Amniotic epithelial cell (primary cell): ENCODE measurements at places on chromosomes 1 and 21.

DNA sequence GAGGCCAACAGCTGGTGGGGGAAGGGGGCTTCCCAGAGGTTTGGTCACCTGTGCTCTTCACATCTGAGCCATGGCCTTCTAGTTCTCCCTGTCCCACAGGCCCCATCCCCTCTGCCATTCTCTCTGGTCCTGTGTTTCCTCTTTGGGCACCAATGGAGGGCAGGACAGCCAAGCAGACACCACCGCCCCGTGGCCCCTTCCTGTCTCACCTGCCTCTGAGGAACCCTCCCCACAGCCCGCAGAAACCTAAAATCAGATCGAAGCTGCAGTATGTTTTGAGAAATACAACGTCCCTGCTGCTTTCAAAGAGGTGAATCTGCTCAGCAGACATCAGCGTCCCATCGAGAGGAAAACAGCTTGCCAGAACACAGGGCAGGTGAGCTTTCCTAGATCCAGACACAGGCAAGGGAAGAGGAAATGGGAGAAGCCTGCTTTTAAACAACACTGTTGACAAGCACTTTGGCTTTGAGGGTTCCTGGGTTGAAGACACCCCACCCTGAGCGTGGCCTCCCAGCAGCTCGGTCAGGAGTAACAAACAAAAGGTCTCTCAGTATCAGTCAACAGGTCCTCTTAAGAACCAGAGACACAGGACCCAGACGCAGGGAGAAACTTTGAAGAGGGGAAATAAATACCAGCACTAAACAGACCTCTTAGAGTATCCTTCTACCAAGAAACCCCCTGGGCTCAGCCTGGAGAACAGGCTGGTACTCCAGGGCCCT, 2.3 kb downstream of the PANK4 start:
- no peak for DNase-seq

- no peak for DNase-seq
These were observed 88.0 kb downstream of the APP start for GRCh38 chr21:26082549-26082948.

DNA sequence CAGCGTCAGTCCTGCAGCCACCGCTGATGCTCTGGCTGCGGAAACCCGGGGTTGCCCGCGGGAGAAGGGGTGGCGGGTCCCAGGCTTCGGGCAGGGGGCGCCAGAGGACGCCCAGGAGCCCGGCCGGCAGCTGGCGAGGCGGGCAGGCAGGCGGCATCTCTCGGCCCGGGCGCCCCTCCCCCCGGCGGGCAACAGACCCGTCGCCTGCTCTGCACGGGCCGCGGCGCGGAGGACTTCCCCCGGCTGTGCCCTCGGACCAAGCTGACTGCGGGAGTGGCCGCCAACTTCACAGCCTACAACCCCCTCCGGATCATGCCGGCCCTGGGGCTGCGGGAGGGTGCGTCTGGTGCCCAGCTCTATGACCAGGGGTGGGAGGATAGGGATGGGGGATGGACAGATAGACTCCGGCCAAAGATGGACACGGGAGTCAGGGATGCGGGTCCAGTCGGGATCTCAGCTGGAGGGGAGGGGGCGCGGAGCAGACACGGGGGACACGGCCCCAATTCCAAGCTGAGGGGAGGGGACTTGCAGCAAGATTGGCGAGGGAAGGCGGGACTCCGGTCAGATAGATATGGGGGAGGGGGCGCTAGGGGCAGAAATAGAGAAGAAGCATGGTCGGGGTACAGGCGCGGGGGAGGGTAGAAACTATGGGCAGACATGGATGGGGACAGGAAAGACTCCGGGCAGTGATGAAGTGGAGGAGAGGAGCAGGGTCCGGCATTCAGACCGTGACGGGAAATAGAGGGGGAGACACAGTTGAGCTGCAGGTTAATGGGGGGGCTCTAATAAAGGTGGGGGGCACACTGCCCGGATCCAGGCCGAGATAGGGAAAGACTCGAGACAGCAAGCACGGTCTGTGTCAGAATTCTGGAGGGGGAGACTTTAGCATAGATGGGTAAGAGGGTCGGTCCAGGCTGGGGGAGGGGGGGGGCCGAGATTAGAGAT, 1.1 kb downstream of the ADGRB2 start:
- no peak for DNase-seq

DNA sequence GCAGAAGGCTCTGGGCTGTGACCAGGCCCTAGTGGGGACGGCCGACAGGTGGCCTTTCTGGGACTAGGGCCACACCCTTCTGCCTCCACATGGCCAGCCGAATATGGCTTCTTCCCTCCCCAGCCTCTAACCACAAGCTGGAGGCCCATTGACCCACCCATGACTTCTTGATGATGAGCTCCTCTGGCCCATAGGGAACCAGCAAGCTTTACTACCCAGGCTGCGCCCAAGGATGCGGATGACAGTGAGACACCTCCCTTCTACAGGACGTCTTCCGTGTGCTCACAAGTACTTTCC, 41.0 kb downstream of the LDLRAD2 start:
- DNase-seq: no peak

DNA sequence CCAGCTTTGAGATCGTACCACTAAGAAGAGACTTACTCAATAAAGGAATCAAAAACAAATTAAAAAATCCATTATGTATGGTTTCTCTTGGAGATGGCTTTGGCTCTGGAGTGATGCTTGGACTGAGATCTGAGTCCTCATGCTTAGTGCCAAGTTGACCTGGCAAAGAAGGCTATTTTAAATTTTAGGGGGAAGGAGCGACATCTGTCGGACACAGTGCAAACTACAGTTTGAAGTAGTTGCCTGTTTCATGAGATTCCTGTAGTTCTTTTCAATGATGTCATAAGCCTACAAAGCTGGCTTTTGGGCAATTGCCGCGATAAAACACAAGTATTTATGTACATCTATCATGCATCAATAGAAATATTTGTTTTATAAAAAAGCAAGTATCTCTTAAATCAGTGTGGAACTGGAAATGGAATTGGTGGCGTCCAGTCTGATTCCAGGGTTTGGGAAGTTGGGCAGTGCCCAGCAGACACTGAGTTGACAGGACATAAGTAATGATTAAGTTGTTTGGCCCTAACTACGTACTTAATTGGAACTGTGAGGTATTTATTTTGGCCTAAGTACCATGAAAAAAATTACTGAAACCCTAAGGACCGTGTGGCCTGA, 50.0 kb downstream of the TBCE start:
- DNase-seq: peak; percentile 83

DNA sequence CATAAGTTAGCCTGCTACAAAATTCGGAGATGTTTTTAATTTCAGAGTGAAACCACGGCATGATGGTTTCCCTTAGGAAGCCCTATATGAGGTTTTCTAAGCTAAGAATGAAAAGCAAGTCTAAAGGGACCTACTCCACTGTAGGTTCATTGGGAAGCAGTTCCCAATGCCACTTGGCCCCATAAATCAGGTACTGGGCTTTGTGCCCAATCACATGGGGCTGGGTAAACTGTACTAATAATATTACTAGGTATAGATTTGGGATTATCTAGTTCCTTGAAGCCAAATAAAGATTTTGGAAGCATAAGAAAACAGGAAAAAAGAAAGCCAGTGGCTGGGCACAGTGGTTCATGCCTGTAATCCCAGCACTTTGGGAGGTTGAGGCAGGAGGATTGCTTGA, 19.1 kb upstream of the ANGPTL7 start:
- DNase-seq: no peak

DNA sequence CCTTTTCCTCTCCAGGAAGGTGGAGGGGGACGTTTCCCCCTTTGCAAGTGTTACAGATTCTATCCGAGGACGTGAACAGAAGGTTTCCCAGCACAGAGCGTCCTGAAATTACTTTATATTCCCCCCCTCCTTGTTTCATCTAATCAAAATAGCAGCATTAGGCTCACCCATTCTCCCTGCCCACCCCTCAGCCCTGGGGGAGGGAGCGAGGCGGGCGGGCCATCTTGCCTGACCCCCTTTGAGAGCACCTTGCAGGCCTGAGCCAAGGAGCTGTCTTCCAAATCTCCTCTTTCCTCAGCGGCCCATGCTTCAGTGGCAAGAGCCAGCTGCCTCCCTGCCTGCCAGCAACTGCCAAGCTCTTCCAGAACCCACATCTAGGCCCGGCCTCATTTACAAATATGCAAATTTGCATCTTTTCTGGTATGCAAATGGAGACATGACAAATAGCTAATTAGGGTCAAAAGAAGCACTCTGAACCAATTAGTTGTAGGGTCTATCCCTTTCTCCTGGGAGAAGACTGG, 69.1 kb upstream of the POU3F1 start:
- DNase-seq: no peak

DNA sequence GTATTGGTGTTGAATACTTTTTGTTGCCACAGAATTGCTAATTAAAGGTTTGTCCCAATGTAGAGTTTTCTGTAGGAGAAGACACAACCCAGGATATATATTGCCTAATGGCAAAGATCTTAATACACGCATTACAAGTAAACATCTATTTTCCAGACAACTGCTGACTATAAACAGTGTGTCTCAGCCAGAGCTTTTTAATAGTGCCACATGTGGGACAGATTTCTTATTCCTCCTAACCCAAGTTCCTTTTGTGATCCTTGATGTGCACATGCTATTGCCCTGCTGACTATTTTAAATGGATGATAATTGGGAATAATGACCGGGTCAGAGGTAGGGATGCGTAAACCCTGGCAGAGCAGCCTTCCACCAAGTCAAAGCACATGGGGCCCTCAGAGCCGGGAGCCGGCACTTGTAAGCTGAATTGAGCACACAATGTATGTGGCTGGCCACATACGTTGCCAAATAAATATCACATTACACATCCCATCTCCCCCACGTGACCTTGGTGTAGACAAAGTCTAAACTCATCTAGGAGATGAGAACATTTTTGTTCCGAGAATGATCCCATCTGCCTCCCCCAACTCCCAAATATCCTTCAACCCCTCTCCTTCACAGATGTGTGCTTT, 209.8 kb upstream of the NFIA start:
- no peak for DNase-seq

DNA sequence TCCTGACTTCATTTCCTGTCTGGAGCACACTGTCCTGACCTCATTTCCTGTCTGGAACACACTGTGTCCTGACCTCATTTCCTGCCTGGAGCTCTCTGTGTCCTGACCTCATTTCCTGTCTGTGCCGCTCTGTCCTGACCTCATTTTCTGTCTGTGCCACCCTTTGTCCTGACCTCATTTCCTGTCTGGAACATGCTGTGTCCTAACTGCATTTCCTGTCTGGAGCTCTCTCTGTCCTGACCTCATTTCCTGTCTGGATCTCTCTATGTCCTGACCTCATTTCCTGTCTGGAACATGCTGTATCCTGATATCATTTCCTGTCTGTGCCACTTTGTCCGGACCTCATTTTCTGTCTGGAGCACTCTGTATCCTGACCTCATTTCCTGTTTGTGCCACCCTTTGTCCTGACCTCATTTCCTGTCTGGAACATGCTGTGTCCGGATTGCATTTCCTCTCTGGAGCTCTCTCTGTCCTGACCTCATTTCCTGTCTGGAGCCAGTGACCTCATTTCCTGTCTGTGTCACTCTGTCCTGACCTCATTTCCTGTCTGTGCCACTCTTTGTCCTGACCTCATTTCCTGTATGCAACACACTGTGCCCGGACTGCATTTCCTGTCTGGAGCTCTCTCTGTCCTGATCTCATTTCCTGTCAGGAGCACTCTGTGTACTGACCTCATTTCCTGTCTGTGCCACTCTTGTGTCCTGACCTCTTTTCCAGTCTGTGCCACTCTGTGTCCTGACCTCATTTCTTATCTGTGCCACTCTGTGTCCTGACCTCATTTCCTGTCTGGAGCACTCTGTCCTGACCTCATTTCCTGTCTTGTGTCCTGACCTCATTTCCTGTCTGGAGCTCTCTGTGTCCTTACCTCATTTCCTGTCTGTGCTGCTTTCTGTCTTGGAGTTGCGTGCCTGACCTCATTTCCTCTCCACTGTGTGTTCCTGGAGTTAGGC, 27.6 kb downstream of the SKI start:
- peak; percentile 70 for DNase-seq

DNA sequence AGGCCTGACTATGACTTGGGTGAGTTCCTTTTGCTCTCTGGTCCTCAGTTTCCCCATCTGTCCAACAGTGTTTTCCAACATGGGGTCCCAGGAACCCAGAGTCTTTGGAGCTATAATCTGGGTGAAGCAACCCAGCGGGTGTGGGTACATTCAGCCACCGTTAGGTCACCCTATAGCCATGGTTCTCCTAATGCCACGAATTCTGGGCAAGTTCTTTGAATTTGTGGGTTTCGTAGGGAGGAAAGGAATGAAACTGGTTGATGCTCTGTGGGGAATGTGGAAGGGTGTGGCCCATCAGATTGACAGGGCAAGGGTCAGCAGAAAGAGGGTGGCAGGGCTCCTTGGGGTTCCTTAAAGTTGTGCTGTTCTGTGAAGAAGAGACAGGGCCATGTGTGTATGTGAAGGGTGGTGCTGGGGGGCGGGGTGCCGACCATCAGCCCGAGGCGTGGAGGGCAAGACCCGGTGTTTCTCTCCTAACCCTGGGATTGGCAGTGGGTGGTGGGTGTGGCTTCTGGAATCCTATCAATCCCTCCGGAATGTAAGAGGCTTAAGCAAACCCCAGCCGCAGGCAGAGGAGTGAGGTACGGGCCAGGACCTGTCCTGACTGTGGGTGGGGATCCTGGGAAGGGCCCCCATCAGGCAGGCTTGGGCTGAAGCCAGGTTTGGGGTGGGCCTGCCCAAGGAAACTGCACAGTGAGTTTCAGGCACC, 35.5 kb upstream of the ZNF362 start:
- DNase-seq: peak; percentile 94

DNA sequence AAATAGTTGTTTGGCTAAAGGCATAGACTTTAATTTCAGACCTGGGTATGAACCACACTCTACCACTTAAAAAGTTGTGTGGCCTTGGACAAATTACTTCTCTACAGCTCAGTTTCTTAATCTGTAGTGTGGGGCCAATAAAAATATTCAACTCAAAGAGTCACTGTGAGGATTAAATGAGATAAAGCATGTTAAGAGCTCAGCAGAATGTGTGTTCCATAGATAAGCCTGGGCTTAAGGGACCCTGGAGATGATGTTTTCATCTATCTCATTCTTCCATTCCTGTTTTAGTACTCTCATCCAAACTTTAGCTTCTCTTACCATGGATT, 17.7 kb downstream of the S100A10 start:
- DNase-seq: no peak

- peak; percentile 61 for DNase-seq
These were observed 54.9 kb downstream of the ENAH start for GRCh38 chr1:225597926-225598575.

DNA sequence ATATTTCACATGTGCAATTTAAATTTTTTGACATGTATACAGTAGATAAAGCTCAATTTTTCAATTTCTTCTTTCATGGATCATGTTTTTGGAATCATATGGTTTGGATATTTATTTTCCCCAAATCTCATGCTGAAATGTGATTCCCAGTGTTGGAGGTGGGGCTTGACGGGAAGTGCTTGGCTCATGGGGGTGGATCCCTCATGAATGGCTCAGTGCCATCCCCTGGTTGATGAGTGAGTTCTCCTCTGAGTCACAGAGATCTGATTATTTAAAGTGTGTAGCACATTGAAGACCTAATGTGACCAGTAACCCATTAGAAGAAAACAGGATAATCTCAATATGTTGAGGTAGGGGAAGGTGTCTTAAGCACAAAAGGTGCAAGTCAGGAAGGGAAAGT, 9.1 kb upstream of the IFI16 start:
- peak; percentile 91 for DNase-seq

- DNase-seq: no peak
These were observed 465.6 kb upstream of the ADGRL4 start for GRCh38 chr1:79472067-79472656.
